ENCODE measurements at places on chromosomes 11 and 22.

DNA sequence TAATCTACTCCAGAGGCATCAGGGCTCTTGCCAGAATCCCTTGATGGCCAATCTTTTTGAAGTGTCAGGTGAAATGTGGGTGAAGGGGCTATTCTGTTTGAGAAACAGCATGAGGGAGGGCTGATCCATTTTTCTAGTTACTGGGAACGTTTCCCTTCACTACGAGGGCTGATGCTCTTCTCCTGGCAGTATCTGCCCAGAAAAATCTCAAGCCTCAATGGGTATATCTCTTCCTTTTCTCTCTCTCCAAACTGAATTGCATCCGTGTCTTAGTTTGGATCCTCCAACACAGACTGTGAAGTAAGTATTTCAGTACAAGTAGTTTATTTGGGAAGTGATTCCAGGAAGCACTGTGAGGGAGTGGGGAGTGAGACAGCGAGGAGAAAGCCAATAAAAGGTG lies 113.0 kb upstream of the NAV2 start:
- DNase-seq, result no peak

DNA sequence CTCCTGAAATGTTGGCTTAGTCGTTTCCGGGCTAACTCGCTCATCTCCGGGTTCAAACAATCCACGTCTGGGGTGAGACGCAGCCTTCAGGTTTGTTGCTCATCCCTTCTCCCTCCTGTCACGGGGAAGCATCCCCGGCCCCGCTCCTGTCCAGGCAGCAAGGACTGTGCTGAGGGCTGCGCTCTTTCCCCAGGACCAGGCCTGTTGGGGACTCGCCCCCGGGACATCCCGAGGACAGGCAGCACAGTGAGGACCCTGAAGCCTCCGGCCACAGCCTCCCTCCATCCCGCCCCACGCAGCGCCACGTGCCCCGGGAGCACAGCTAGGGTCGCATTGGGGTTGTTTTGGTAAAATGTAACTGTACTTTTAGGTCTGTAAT lies 252.0 kb downstream of the BRD1 start:
- DNase-seq, result peak; percentile 37

DNA sequence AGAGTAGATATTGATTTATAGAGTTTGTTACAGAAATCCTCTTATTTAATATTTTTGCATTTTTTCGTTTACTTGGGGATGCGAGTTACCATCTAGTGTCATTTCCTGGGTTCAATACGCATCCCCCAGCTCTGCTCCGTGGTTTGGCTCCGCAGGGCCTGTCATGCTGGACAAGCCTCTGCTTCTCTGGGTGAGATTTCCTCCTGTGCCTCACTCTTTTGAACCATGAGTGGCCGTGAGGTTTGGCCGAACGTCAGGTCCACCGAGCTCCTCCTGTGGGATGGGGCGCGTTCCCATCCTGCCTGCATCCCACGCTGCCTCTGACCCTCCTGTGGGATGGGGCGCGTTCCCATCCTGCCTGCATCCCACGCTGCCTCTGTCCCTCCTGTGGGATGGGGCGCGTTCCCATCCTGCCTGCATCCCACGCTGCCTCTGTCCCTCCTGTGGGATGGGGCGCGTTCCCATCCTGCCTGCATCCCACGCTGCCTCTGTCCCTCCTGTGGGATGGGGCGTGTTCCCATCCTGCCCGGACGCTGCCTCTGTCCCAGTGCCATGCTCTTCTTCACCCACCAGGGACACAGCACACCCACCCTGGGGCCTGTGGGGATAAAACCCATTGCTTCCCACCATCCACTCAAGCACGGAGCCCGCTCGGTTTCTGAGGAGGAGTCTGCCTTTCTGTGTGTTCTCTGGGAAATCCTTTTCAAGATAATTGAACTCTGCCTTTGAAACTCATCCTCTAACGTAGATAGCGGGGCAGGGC lies 506.8 kb downstream of the BRD1 start:
- DNase-seq, result no peak

DNA sequence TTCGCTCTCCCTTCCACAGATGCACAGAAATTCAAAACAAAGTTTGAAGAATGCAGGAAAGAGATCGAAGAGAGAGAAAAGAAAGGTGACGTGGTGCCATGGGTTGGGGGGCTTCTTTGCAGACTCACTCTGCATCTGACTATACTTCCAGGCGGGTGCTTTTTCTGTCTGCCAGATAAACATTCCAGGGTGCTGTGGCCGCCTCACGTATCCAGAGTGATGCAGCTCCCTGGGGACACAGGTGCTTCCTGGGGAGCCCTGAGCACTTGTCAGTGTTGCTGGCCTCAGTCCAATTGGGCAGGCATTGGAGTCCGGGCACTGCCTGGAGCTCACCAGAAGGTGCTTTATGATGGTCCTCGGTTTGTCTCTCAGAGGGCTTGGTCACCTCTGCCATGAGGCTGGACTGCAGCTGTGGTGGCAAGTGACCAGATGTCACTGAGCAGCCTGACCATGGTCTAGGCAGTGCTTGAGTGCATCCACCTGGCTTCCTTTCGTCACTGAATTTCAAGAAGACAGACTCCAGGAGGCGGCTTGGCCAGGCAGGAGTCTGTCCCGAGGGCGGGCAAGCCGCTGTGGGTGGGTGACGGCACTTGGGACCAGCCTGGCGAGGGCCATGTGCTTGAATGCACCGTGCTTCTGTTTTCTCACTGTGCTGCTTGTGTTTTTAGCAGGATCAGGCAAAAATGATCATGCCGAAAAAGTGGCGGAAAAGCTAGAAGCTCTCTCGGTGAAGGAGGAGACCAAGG lies 5.1 kb upstream of the ZDHHC8 start:
- no peak for DNase-seq

GRCh38 chr11:108906329-108906728 lies 241.5 kb downstream of the DDX10 start:
- no peak for DNase-seq

- DNase-seq, result no peak
Measured at GRCh38 chr11:96107143-96107824, 183.4 kb upstream of the MTMR2 start.

- no peak for DNase-seq
Measured at GRCh38 chr22:26707581-26707980, 50.2 kb downstream of the MIAT start.

- no peak for DNase-seq
Measured at GRCh38 chr11:70468256-70469195, 70.2 kb downstream of the CTTN start.

DNA sequence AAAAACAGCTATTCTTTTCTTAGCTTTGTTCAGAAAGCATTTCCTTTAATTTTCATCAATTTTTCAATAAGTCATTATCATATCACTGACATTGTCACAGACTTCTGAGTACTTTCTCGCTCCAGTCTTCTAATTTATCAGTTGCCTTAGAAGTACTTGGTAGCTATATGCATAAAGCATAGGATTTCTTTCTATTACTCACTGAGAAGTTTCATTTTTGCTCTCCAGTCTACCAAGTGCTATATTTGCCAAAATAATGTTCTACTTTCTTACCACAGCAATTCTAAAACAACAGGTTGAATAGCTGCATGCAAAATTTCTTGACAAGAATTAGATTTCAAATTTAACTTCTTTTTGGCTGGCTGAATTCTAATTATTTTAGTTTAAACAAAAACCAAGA lies 116.3 kb downstream of the STK33 start:
- DNase-seq, result no peak

- DNase-seq, result no peak
Measured at GRCh38 chr22:29175312-29175835, 30.3 kb upstream of the EMID1 start.

GRCh38 chr11:123682696-123683410 lies 28.4 kb upstream of the SCN3B start:
- DNase-seq, result no peak

GRCh38 chr11:11390068-11390771 lies 37.2 kb upstream of the CSNK2A3 start:
- DNase-seq, result no peak

GRCh38 chr11:78420796-78421209 lies 3.2 kb upstream of the GAB2 start:
- no peak for DNase-seq

DNA sequence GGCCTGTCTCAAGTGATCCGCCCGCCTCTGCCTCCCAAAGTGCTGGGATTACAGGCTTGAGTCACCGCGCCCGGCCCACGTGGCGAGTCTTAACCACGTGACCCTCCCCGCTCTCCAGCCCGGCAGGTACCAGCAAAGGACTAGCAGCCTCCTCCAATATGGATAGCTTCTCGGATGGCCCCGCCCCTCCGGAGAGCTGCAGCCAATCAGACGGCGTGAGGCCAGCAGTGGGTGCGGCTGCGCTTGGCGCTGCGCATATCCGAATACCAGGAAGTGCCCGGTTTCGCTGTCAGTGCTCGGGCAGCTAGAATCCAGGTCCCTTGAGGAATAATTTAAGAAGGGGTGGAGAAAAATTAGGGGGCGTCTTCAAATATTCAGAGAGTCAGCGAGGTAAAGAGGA lies 14.7 kb upstream of the PISD start:
- DNase-seq, result peak; percentile 95

- DNase-seq, result peak; percentile 67
Measured at GRCh38 chr11:118536726-118537125, 5.7 kb downstream of the TMEM25 start.

GRCh38 chr11:103109818-103110388 lies 677 bp downstream of the DYNC2H1 start:
- DNase-seq, result no peak

DNA sequence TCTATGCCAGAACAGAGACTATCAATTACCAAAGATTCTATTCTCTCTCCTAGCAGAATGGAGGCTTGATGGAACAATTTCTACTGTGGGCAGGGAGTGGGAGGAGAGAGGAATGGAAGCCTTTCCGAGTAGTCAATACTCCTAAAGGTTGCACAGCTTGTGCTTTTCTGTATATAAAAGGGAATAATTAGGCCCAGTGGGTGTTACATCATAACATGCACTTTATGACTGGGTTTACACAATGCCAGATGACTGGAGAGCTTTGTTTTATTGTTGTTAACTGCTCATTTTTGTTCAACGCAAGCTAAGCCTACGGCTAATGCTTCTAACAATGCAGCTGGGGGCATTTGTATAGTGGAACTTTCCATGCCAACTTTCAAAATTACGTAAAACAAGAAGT lies 2237.9 kb upstream of the RAG2 start:
- DNase-seq, result no peak

DNA sequence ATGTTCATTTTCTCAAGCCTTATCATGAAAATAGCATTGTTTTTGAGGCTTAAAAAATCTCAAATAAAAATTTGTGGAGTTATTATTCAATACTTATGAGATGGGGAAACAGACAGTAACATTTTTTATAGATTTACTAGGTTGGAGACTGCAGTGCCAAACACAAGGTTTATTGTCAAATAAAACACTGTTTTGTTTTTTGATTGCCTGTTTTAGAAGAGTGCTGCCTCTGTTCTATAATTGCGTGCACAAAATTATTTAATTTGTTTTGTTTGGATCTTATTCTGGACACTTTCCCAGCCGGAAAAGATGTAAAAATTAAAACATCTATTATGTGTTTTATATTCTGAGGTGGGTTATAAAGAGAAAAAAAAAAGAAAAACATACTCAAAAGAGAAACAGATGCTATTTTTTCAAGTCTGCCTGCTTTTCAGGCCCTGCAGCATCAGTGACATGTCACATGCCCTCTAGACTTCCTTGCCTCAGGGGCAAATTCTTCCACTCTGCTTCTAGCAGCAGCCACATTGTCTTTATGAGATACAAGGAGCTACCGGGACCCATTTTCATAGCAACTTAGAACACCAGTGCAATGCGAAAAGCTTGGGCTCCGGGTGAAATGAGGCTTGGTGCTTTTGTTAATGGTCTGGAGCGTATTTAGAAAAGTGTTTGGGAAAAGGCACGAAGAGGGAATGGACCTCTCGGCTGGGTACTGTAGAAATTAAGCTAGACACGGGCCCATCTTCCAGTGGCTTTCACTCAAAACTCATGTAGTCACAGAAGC lies 77.5 kb downstream of the EFCAB6 start:
- DNase-seq, result no peak

DNA sequence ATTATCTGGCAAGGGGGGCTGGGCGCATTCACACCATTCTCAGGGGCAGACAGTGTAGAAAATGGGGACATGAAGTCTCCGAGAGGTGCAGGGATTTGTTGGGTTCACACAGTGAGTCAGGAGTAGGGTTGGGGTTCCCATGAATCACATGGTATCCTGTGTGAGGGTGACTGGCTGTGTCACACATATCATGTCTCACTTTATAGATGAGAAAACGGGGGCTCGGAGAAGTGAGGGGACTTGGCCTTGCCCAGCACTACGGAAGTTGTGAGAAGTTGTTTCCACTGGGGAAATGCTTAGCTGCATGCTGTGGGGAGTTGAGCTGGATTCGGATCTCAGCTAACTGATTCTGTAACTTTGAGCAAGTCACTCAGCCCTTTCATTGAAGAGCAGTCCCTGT lies 4.2 kb downstream of the GAL3ST3 start:
- DNase-seq, result no peak

GRCh38 chr22:45435544-45436139 lies 22.1 kb downstream of the RIBC2 start:
- peak; percentile 96 for DNase-seq

DNA sequence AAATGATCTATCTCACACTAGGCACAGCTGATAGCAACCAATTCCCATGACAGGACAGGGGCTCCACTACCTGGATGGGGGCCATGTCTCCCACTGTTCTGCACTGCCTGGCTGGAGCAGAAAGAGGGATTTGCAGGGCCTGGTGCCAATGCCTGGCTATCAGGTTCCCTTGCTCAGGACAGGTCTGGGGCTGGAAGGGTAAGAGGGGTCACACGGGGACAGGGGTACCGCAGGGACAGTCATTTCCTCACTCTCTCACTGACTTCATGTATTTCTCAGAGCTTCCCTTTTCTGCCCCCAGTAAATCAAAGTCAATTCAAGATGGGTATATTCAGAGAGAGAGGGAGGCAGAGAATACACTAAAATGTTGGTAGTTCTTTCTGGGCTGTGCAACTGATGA lies 119.1 kb upstream of the CSNK2A3 start:
- DNase-seq, result no peak

GRCh38 chr22:19051381-19052072 lies 70.7 kb downstream of the DGCR2 start:
- DNase-seq, result no peak

- peak; percentile 53 for DNase-seq
Measured at GRCh38 chr11:1570001-1570453, 2.0 kb downstream of the DUSP8 start.

DNA sequence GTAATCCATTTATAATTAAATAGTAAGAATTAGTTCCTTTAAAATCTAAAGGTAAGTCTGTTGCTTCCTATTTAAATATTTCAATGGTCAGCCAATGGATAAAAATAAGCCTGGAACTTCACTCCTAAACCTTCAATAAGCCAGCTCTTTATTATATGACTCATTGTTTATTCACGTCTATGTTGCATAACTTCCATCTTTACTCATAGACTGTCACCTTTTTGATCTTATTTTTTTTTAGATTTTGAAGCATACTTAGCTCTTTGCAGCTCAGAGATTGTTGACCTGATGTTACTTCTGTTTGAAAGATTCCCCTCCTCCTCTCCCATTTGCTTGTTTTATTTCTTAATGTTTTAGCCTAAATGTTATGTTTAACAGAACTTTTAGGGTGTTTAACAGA lies 1571.2 kb upstream of the RAG2 start:
- DNase-seq, result no peak

GRCh38 chr11:109362059-109362458 lies 59.9 kb upstream of the C11orf87 start:
- DNase-seq, result no peak

- no peak for DNase-seq
Measured at GRCh38 chr11:1401171-1401445, 11.4 kb downstream of the BRSK2 start.
